ENCODE measurements at places on chromosomes 2 and 18.
A peak's percentile ranks its signal among the peaks of the same experiment; 100 is the strongest.

- no peak for DNase-seq
Observed at GRCh38 chr2:62379566-62379965, 126.4 kb downstream of the TMEM17 start.

GRCh38 chr2:11784280-11784679 is 37.8 kb downstream of the LPIN1 start:
- DNase-seq = no peak

- DNase-seq = peak; percentile 97
Observed at GRCh38 chr18:79393635-79394533, 1.8 kb upstream of the NFATC1 start.

- DNase-seq = peak; percentile 8
Observed at GRCh38 chr2:219457784-219458369, 23.2 kb downstream of the SPEG start.

DNA sequence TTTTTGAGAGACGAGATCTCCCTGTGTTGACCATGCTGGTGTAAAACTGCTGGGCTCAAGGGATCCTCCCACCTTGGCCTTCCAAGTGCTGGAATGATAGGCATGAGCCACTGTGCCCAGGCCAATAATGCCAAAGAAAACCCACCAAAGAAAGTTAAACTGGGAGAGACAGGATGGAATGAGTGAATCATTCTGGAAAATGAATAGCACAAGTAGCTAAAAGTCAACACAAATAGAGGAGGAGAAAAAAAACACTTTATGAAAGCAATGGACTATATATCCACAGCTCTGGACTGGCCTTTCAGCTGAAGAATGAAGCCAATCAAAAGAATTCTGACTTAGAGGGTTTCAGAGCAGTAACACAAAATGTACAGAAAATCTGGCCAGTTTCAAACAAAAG is 23.9 kb downstream of the IAH1 start:
- DNase-seq = no peak

GRCh38 chr2:62868947-62869346 is 163.4 kb downstream of the EHBP1 start:
- DNase-seq = no peak

DNA sequence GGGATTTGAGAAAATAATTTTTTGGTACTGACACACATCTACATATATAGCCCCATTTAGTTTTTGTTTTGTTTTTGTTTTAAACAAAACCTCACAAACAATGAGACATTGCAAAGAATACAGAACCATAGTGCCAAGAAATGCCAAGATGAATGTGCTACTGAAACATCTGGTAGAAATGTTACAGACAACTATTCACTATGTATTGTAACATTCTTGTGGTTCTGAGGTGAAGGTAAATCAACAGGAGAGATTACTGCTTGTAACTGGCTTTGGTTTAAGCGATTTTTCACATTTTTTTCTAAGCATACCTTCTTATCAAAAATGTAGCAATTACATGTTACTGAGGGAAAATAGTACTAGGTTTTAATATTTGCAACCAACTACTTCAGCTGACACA is 281.3 kb downstream of the ZNF804A start:
- DNase-seq = no peak

GRCh38 chr2:15184491-15184890 is 376.6 kb downstream of the NBAS start:
- no peak for DNase-seq

- no peak for DNase-seq
Observed at GRCh38 chr2:178074123-178075005, 1.8 kb upstream of the PDE11A start.

GRCh38 chr2:219149667-219150066 is 10.9 kb downstream of the NHEJ1 start:
- no peak for DNase-seq

DNA sequence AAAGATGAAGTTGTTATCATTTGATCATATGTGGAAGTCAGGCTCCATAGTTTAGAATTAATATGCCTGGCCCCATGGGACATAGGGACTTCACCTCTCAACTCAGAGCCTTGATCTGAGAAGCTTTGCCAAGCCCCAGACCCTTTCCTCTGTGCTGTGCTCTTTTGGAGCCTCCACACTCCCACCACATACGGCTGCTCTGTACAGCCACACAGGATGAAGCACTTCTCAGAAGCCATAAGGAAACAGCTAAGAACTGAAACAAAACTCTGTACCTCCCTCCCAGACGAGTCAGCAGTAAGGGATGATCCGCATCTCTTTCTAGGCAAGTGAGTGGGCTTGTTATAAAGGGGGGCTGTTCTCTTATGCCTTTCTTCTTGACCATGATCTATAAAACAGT is 66.5 kb downstream of the CAB39 start:
- no peak for DNase-seq

DNA sequence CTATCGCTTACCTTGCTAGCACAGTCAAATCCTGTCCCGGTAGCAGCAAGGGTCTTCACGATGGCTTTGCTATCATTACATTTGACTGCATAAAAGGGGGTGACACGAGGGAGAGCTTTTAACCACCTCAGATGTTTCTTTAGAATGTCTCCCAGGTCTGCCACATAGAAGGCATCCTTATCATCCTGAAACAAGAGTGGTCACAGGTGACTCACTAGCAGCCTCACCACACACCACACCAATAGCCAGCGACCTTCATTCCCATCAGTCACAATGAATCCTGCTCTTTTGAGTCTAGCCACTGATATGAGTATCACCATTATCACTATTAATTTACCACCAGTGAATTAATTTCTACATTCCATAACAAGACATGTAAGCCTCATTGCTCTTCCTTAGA is 3.7 kb downstream of the ODC1 start:
- DNase-seq = no peak

DNA sequence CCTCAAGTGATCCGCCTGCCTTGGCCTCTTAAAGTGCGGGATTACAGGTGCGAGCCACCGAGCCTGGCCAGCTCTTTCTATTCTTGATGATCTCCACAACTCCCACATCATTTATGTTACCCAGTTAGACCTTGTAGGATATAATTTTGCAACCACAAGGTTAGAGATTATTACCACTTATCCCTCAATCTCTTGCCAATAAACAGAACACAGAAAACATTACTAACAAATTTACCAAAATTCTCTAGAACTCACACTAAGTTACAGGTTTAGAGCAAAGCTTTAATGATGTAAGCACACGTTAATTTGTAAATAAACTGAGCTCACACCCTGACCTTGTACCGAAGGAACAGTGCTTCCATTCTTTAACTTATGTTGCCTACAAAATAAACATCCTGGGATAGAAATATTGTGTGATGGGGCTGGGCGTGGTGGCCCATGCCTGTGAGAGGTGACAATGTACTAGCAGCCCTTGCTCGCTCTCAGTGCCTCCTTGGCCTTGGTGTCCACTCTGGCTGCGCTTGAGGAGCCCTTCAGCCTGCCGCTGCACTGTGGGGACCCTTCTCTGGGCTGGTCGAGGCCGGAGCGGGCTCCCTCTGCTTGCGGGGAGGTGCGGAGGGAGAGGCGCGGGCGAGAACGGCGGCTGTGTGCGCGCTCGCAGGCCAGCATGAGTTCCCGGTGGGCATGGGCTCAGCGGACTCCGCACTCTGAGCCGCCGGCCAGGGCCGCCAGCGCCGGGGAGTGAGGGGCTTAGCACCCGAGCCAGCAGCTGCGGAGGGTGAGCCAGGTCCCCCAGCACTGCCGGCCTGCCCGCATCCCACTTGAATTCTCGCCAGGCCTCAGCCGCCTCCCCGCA is 42.1 kb upstream of the ITSN2 start:
- no peak for DNase-seq

DNA sequence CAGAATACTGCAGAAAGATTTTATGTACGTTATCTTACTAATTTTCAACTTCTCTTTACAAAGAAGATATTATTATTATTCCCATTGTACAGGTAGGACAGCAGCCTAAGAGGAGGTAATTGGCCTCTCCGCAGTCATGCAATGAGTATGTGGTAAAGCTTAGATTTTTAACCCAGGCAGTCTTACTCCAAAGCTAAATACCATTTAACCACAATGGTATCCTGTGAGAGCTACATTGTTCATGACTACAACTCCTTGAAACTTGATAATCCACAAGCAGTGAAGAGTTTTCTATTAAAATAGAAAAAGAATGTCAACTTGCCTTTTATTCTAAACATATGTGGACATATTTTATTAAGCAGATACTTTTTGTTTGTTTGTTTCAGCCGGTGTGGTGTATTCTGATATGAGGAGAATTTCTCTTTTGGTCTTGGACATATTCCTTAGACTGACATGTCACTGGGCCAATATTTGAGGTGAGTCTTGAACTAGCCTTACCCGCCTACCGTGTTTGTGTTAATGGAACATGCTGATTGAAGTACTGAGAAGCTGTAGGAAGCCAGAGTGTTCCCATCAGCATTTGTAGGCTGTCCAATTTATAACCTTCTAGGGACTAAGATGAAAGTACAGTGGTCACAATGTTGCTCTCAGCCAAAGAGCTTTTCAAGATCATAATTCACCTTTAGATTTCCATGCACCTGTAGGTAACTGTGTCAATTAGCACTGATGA is 293.9 kb upstream of the DCC start:
- DNase-seq = no peak

GRCh38 chr18:38174173-38174572 is 608.6 kb upstream of the CELF4 start:
- DNase-seq = no peak

GRCh38 chr2:210188755-210189154 is 17.5 kb upstream of the KANSL1L start:
- DNase-seq = no peak

- DNase-seq = no peak
Observed at GRCh38 chr2:235773188-235773928, 279.5 kb downstream of the AGAP1 start.

- no peak for DNase-seq
Observed at GRCh38 chr2:174059884-174060244, 94.7 kb upstream of the SP3 start.

- DNase-seq = no peak
Observed at GRCh38 chr18:65859075-65859474, 108.3 kb downstream of the CDH7 start.

DNA sequence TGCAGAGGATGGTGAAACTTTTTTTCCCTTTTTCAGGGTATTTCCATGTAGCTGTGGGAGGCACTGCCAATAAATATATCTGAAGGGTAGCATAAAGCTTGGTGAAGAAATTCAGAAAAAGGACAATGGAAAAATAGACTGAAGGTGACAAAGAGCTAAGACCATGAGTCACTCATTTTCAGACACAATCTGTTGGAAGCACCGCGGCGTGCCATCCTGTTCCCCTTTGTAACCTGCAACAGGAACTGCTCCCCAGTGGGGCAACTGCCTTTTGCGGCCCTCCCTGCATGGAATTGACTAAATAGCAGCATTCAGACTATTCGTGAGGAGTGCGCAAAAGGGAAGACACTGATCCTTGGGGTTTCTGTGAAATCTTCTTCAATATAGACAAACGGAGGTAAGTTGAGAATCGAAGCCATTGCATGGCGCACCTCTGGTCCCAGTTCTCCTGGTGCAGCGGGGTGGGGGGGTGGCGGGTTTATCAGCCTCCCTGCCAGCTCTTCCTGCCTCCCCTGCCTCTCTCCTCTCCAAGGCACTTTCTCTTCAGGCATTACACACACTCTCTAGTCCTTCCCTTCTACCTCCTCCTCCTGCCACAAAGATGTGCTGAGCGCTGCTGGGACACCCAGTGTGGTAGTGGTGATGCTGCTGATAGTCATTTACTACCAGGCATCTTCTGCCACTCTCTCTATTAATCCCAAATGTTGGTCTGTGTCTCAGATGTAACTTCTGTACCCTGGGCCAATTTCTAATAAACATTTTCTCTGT is 126.2 kb upstream of the TMEM200C start:
- DNase-seq = no peak

- DNase-seq = no peak
Observed at GRCh38 chr2:237638176-237638575, 10.8 kb downstream of the LRRFIP1 start.

GRCh38 chr2:231685349-231686191 is 22.8 kb upstream of the PTMA start:
- no peak for DNase-seq

DNA sequence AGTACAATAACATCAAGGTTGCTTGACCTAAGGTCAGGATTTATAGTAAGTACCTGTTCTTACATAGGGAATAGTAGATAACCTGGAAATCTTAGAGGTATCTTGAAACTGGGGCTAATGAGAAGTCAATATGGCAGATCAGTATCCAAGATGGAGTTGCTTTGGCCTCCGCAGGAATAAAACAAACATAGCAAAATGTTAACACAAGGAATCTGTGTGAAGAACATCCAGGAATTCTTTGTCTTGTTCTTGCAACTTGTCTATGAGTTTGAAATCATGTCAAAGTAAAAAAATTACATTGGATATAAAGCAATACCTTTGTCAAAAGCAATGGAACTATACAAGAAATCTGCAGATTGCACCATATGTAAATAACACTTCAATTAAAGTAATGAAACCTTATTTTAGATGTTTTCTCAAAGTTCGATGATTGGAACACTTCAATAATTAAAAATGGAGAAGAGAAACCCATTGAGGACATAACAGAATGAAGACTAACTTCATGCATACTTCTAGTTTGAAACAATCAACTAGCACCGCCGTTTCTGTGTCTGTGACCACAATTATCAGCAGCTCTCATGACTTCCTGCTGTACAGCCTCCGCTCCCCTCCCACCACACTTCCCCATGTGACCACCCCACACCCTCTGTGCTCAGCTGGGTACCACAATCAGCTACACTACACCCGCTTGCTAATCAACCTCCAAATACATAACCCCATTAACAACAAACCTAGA is 27.6 kb downstream of the C2orf76 start:
- no peak for DNase-seq

DNA sequence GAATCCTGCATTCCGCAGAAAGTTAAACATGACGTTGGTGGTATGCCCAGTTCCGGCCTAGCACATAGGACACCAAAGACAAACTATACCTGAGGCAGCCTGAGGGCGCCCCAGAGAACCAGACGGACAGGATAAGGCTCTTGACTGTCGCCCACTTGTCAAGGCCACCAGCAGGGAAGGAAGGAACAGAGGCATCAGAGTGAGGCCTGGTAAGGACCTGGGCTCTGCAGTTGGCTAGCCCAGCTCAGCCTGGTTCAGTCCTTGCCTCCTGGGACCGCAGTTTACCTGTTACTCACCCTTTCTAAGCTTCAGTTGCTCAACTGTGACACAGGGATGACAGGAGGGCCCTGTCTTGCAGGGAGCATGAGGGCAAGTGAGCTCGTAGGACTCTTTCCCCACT is 82.1 kb downstream of the ACTR2 start:
- no peak for DNase-seq

Data from Right ventricle myocardium superior (tissue), 1 donor.